Fibroblast of the conjunctiva (primary cell): ENCODE measurements at places on chromosomes 2 and 18.

DNA sequence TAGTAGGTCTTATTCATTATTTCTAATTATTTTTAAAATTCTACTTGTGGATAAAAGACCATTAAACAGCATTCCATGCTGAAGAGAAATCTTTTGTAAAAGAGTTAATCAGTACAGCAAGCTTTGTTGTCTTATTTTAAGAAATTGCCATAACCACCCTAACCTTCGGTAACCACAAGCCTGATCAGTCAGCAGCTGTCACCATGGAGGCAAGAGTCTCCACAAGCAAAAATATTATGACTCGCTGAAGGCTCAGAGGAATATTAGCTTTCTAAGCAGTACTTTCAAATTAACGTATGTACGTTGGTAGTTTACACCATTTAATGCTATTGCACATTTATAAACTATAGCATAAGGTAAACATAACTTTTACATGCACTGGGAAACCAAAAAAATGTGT lies 650.5 kb upstream of the LINC00305 start:
- DNase-seq = no peak

DNA sequence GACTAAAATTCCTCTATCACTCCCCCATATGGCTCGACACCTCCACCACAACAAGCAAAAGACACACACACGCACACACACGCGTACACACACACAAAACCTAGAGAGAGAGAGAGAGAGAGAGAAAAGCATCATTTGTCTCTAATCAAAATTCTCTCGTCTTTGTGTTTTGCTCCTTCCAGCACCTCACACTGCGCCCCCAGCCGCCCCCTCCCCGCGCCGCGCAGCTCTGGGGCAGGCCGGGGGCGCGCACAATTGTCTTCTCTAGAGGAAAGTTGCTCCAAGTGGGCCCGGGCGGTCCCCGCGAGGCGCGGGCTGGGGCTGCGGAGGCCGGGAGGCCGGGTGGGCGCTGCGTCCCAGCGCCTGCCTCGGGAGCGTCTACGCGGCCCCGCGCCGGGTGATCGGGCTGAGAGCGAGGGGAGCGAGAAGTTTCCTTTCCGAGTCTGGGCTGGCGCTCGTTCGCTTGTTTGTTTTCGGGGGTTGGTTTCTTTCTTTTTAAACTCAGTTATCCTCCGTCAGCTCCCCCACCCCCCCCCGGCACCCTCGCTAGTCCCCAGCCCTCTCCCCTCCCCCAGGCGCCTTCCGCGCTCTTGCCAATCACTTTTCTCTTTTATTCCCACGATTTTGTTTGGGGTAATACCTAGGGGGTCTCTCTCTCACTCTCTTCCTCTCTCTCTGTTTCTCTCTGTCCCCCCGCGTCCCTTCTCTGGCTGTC lies 4.1 kb downstream of the ZEB2 start:
- DNase-seq = no peak

GRCh38 chr2:118750959-118751565 lies 96.4 kb downstream of the EN1 start:
- no peak for DNase-seq

DNA sequence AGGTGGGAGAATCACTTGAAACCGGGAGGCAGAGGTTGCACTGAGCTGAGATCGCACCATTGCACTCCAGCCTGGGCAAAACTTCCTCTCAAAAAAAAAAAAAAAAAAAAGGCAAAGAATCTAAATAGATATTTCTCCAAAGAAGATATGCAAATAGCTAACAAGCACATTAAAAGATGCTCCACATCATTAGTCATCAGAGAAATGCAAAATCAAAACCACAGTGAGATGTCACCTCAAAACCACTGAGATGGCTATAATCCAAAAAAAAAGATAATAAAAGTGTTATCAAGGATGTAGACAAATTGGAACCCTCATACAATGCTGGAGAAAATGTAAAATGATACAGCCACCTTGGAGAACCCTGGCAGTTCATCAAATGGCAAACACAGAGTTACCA lies 8.4 kb downstream of the ST8SIA5 start:
- no peak for DNase-seq

DNA sequence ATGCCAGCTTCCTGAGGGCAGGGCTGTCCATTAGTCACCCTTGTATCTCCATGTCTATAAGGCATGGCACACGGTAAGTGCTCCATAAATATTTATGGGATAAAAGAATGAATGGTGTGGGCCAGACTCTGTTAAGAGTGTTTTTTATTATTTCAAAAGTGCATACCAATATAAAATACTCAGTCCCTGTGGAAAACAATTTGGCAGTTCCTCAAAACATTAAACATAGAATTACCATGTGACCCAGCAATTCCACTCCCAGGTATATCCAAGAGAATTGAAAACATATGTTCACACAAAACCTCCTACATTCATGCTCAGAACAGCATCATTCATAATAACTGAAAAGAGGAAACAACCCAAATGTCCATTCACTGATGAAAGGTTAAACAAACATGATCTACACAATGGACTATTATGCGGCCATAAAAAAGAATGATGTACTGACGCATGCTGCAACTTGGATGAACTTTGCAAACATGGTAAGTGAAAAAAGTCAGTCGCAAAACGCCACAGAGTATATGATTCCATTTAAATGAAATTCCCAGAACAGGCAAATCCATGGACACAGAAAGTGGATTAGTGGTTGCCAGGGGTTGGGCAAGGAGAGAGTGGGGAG lies 69.1 kb upstream of the TCF7L1 start:
- DNase-seq = no peak

GRCh38 chr18:48033790-48034650 lies 103.6 kb upstream of the SMAD2 start:
- DNase-seq = no peak

- DNase-seq = no peak
Measured at GRCh38 chr2:79513711-79514110, 860 bp downstream of the CTNNA2 start.

DNA sequence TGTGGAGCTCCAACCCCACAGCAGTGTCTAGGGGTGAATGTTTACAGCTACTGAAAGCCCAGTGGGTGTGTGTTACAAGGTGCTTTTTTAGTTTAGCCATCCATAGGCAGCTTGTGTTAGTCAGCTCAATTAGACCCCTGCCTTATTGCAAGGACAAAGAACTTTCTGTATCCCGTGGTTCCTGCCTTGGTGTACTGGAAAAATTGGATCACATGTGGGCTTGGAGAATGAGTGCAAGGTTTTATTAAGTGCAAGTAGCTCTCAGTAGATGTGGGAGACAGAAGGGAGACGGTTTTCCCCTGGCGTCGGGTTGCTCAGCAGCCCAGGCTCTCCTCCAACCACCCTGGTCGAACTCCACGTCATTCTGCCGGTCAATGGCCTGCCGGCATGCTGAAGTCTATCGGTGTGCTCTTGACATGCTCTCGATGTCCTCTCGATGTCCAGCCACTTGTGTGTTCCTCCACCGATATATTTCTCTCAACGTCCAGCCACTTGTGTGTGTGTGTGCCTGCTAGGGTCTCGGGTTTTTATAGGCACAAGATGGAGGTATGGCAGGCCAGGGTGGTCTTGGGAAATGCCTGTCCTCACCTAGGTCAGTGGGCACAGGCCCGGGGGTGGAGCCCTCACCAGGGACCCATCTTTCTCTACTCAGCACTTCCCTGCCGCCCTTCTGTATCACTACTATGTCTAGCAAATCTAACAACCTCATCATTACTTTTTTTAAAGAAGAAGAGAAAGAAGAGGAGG lies 13.8 kb downstream of the FANCL start:
- DNase-seq = no peak

DNA sequence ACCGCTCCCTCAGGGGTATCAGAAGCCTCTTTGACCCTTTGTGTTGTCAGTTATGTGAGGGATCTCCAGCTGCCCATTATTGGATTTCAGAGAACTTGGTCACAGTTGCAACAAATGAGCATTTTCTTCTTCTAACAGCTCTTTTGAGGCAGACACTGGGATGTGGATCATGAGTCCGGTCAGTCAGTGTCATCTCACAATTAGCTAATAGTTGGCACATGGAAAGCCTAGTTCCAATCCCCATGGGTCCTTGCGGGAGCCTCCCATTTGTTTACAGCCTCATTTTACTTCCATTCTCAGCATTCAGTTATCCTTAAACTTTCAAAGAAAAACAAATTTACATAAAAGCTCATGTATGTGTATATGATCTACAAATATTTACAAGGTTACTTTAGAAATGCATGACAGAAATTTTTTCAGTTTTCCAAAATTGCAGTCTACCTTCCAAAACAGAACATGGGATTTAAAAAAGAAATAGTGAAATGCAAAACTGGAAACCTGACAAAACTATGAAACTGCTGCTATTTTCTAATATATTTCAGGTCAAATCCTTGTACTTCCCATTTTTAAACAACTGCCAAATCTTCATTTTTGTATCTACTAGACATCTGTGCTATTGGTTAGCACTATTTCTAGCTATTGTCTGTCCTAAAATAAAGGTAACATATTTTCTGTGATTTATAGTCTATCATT lies 547.1 kb upstream of the ZEB2 start:
- no peak for DNase-seq

- DNase-seq = no peak
Measured at GRCh38 chr2:36245651-36246050, 109.9 kb upstream of the CRIM1 start.

DNA sequence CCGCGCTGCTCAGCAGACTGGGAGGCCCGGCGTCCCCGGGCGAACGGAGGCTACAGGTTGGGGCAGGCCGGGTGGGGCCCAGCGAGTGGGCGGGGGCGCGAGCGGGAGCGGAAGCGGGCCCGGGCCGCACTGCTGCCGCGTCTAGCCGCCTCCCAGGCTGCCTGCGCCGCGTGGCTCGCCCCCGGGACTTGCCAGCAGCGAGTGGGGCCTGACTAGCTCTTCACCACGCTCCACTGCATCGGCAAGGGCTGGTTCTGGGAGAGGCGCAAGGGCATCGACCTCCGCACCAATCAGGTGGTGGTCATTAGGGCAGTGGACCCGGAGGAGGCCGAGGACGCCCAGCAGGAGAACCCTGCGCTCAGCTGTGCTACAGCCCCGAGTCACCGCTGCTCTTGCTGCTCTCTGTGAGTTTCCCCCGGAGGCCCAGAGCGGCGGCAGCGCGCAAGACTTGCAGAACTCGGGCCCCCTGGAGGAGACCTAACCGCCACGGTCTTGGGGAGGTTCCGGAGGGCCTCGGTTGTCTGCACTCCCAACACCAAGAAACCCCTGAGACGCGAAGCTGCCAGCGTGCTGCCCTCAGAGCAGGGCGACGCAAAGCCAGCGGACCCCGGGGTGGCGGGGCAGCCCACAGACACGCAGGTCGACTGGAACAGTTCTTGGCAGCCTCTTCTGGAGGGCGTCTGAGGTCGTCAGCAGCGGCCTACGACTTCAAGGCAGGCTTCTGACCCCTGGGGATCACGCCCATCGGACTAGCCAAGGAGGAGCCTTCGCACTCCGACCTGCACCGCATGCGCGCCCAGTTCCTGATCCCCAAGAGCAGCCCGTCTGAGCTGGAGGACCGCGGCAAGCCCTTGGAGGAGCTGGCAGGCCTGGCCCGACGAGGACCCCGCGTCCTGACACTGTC lies 27.2 kb upstream of the PTPN2 start:
- DNase-seq = no peak
